GM04504 (cell line): ENCODE measurements at places on chromosomes 12 and 14.
A peak's percentile ranks its signal among the peaks of the same experiment; 100 is the strongest.

DNA sequence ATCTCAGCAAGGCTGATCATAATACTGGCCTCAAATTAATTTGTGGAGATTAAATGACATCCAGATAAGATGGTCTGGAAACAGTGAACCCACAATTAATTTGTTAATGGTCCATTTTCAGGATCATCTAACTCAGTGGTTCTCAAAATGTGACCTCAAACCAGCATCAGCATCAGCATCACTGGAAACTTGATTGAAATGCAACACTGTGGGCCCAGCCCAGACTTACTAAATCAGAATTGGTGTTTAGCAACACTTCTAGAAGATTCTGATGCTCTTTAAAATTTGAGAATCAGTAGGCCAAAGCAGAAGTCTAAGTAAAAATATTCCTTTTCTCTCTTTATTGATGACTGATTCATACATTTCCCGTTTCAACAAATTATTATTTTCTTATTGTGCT is 10.7 kb upstream of the KRT82 start:
- DNase-seq: no peak

DNA sequence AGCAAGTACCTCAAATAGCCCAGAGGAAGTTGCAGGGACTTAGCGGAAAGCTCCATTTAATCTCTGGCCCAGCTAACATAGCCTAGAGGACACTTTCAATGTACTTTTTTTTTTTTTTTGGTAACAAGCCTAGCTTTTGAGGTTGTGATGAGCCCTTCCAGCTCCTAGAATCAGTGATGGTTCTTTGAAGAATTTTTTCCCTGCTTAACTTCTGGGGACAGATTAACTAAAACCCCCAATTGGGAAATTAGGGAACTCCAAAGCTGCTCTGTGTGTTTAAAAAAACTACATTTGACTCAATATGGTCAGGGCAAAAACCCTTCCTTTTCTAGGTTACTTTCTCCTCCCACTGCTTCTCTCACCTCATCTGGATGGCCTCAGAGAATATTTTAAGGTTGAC is 23.9 kb upstream of the ITGA5 start:
- DNase-seq: no peak

- no peak for DNase-seq
These were observed 431.3 kb downstream of the NPAS3 start for GRCh38 chr14:33369972-33370371.

- DNase-seq: no peak
These were observed 102.9 kb downstream of the ADGRD1 start for GRCh38 chr12:131056626-131057025.

- no peak for DNase-seq
These were observed 14.1 kb downstream of the FBXW8 start for GRCh38 chr12:116924558-116925453.

- DNase-seq: no peak
These were observed 27.5 kb downstream of the RFLNA start for GRCh38 chr12:124322271-124322998.

DNA sequence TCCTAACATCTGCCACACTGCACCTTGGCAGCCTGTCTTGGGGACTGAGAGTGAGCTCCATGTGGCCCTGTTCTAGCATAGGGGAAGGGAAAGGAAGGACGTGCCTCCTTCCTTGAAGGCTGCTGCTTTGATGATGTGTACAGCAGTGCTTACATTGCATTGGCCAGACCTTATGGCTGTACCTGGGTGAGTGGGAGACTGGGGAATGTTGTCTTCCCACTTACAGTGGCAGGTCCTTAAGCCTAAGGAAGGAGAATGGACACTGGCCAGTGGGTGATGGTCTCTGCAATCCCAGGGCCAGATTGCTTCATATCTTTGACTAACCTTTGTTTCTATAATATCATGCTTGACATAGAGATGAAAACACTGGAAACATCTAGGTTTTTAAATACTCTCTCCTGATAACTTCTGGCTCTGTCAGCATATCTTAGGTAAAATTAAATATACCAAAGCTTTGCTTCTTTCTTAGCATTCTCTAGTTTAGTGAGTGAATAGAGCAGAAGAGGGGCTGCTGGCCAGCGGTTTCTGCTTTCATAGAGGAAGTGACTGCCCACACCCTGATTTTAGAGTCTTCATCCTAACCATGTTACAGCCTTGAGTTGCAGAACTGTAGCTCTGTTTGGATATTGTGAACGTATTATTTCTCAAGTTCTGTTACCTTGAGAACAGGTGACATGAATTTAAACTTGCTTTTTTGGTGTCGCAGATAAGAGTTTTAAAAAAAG is 27.2 kb downstream of the KLC1 start:
- no peak for DNase-seq

GRCh38 chr14:101626331-101626730 is 65.0 kb downstream of the DIO3 start:
- DNase-seq: no peak

DNA sequence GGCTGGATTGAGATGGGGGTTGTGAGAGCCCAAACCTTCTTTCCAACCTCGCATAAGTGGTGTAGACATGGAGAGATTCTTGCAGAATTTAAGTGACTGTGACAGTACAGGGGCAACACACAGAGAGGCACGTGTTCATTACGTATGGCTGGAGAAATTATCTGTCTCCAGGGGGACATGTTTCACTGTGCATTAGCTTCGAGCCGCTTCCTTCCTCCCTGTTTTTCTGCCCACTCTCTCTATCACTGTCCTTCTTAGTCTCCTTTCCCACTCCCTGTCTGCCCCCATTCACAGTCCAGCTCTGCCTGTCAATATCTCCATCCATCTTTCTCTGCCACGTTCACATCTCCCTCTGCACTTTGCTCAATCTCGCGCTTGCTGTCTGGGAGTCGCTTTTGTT is 11.5 kb upstream of the C14orf93 start:
- DNase-seq: no peak

GRCh38 chr14:91415794-91416743 is 1.6 kb downstream of the CCDC88C start:
- DNase-seq: no peak

GRCh38 chr14:87411370-87411769 is 581.6 kb downstream of the GALC start:
- no peak for DNase-seq

DNA sequence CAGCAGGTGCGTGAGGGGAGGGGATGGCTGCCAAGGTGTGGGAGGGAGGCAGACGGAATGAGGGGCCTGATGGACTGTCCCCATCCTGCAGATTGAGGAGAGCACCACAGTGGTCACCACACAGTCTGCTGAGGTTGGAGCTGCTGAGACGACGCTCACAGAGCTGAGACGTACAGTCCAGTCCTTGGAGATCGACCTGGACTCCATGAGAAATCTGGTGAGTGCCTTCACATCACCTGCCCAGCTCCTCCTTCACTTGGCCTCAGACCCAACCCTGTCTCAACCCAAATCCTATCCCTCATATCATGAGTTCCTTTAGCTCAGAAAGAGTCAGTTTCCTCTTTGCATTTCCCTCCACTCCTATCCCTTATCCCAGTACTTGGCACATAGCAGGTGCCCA is 2.7 kb downstream of the KRT18 start:
- no peak for DNase-seq

- no peak for DNase-seq
These were observed 6.0 kb downstream of the HDAC7 start for GRCh38 chr12:47813511-47814196.

DNA sequence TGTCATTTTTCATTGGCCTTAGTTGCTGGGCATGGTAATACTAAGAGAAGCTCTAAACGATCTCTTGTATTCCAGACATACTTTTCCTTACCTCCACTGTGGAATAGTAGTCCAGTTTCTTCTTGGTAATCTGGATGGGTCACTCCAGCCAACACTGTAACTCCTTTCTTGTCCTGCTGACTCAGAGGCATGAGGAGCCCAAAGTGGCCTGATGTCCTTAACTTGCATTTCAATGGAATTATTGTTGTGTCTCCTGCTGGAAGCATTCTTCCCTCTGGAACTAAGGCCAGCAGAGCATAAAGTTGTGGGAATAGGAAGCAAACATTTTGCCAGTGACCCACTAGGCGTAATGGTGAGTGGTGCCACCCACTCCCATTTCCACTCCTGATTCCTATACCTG is 33.1 kb downstream of the DAAM1 start:
- DNase-seq: no peak

DNA sequence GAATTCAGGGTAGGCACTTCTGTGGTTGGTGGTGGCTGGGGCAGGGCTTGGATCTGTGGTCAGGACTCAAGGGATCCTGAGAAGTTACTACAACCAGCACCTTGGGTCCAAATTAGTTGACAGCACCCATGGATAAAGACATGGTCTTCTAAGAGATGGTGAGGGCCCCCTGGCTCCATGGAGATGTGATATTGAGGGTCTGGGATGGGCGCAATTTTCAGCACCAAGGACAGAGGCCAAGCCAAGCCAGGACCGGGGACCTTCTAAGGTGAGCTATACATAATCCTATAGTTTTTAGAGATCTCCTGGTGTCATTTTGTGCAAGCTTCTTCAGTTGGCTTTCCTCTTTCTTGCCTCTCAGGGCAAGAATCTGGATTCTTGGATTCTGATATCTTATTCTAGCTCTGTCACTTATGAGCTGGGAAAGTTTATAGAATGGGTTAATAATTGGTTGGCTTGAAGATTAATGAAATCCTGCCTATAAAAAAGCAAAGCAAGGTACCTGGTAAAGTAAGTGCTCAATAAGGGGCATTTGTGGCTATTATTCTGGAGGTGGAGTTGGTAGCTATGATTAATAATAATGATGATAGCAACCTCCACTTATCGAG is 130.1 kb upstream of the LHX5 start:
- DNase-seq: no peak

DNA sequence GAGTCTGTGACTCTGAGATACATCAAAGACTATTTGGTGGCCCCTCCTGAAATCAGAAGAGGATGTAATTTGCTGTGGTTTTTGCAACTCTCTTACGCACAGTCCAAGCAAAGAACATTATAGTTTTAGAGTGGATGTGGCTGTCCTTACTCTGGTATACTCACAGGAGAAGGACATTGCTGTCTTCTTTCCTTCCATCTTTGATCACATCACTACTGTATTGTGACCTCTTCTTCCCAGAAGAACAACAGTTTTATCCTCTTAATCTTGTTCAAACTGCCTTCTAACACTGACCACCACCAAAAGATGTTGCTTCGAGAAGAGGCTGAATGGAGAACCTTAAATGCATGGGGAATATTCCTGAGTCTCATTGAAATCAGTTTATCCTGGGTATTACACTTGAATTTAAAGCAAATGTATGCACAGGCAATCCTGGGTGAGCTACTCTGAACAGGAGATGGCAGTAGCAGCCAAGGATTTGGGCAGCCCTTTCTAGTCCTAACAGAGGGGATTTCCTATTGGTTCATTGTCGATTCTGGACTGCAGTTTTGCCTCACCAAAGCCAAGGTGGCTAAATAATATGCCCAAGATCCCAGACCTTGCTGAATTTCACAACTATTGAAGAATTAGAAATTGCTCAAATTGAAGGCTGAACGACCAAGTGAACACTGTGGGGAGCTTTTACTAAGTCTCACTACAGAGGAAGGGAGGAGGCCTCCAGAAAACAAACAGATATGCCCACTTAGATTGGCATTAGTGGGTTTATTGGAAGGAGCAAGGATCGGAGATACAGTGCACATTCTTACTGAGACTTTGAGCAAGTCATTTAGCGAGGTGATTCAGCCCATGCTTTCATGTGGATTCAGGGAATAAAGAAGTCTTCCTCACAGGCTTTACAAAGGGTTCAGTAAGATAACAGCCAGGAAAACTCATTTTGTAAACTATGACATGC is 282.8 kb downstream of the PAWR start:
- DNase-seq: peak; percentile 63

GRCh38 chr12:125473501-125473900 is 408.3 kb downstream of the AACS start:
- no peak for DNase-seq

GRCh38 chr12:48980389-48980952 is 2.3 kb downstream of the WNT1 start:
- DNase-seq: no peak

DNA sequence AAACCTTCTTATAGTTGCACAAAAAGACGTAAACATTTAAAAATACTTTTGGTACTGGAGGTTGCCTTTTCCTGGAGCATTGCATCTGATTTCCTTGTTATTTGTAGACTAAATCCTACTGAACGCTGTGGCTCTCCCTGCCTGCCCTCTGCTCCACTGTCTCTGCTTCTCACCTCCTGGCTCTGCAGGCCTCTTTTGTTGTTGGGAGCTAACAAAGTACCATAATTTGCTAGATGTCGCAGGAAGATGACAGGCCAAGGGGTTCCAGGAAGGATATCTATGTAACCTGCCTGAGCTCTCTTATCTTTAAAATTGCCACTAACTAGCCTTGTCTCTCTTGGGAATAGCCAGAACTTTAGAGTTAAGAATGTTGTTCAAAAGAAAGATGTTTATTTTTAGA is 21.4 kb downstream of the SYNE2 start:
- DNase-seq: no peak

- no peak for DNase-seq
These were observed 61.7 kb upstream of the DDX11 start for GRCh38 chr12:31011746-31012566.

- no peak for DNase-seq
These were observed 46.2 kb downstream of the BCAT1 start for GRCh38 chr12:24902511-24903328.

GRCh38 chr12:73106296-73106695 is 834.1 kb downstream of the TRHDE start:
- no peak for DNase-seq

DNA sequence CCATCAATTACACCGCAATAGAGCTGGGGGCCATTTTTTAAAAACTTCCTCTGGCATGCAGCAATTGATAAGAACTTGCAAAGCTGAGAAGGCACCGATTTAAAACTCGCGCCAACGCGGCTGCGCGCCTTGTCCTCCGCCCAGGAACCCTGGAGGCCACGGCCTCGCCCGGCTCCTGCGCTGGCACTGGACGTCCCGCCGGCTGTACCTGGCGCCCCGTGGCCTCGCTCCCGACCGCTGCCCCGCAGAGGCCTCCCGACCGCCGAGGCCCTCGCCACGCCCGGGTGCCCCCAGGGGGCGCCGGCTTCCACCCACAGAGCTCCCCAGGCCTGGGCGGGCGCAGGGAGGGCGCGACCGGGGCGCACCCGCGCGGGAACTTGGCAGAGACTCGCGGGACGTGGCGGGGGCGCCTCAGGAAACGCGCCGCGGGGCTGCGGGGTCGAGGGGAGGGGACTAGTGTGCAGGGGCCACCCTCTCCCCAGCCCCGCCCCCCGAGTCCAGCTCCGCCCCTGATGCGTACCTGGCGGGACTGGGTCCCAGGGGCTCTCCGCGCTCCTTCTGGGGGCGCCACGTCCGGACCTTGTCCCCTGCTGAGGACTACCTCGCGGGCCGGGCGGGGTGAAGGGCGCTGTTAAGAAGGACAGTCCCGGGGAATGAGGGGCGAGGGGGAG is 65.7 kb downstream of the TNFAIP2 start:
- DNase-seq: no peak

- no peak for DNase-seq
These were observed 126.1 kb upstream of the FUT8 start for GRCh38 chr14:65286443-65286842.
